ENCODE measurements at places on chromosomes 16 and 17. TPM values are rescaled to one million over a fixed set of nuclear protein-coding genes. Genes with fewer than 3 reads are reported as not detected.
A peak's percentile ranks its signal among the peaks of the same experiment; 100 is the strongest.

- peaks cover 4% of the 10 kb centered on the region for H3K27me3 ChIP-seq
- no peaks in the 10 kb centered on the region for H3K4me1 ChIP-seq
- H3K36me3 ChIP-seq = no peaks in the 10 kb centered on the region
- no peak for DNase-seq
Observed at GRCh38 chr17:71828182-71828596, 292.6 kb upstream of the SOX9 start.

DNA sequence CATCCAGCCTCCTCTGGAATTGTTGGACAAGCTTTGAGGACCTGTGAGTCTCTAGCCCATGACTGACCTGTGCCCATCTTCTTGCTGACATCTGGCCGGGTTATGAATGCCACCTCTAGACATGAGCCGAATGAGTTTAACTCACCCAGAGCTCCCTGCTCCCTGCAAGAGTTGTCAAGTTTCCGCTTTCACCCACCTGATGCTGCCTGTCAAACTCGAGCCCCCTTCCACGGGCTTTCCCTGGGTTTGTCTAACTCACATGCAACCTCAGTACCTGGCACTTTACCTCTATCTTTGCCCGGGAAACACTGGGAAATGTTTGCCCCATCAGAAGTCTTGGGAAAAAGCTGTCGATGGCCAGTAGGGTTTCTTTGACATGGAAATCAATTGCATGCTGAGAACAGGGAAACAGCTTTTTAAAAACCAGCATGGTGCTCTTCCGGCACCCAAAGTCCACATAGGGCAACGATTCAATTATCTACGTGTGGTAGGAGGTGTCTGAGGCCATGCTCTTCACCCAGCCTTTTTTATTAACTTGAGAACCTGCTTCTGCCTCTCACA is 33.8 kb upstream of the DNAH17 start:
- DNase-seq = no peak
- no peak overlapping the region for H3K4me3 ChIP-seq
- no peaks in the 10 kb centered on the region for H3K4me1 ChIP-seq
- H3K36me3 ChIP-seq = no peaks in the 10 kb centered on the region
- no peak overlapping the region for H3K27ac ChIP-seq

DNA sequence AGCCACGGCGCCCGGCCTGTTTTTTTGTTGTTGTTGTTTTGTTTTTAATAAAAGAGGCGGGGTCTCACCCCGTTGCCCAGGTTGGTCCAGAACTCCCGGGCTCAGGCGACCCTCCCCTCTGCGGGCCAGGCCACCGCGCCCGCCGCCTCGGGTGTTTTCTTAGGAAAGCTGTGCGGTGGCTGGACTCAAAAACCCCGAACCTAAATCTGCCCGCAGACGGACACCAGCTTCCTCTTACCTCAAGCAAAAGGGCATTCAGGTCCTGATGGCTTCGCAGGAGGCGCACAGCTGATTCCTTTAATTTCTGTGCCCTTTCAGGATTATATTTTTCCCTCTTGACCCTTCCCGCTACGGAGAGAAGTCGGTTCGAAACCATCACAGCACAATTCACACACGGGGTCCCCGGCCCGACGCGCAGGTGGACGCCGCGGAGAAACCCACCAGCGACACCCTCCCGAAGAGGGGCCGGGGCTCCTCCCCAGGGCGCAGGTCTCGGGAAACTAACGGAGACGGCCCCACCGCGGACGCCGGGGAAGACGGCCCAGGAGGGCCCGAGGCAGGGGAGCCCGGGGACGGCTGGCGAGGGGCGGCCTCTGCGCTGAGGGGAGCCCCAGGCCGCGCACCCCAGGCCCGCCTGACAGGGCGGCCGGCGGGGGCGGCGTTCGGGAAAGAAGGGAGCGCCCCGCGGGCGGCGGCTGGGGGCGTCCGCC is 653 bp downstream of the FANCA start:
- H3K4me3 ChIP-seq = peak overlapping the region; percentile 88
- H3K4me1 ChIP-seq = peaks cover 32% of the 10 kb centered on the region
- H3K27me3 ChIP-seq = no peaks in the 10 kb centered on the region
- peak overlapping the region; percentile 61 for H3K27ac ChIP-seq
- DNase-seq = peak; percentile 28
- peaks cover 20% of the 10 kb centered on the region for H3K36me3 ChIP-seq

DNA sequence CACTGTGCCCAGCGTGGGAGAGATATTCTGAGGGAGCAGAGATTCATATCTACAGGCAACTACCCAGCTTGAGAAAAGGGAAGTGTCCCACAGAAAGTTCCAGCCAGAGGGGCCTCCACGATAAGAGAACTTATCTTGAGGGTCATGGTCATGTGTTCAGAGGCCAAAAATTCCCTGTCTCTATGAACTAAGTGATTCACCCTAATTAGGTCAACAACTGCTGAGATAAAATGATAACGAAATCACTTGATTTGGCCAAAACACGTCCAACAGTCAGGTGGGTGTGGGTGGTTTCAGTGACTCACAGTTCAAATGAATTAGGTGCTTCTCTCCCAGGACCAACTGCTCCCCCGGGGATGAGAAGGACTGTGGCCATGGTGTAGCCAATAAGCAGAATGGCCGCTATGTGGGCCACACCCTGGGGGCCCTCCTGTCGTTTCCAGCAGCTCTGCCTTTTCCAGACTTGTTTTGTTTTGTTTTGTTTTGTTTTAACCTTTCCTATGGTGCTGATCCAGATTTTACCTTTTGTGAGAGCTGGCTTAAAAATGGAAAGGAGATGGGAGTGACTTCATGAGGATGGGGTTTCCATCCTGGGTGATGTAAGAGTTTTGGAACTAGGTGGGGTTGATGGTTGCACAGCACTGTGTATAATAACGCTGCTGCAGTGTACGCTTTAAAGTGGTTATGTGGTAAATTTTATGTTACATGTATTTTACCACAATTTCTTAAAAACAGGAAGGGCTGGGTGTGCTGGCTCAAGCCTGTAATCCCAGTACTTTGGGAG is 8.7 kb downstream of the DNAI2 start:
- peaks cover 42% of the 10 kb centered on the region for H3K4me1 ChIP-seq
- peak; percentile 88 for DNase-seq
- no peaks in the 10 kb centered on the region for H3K27me3 ChIP-seq
- H3K36me3 ChIP-seq = no peaks in the 10 kb centered on the region

GRCh38 chr17:42969001-42969581 is 4.8 kb upstream of the AARSD1 start:
- peaks cover 5% of the 10 kb centered on the region for H3K4me1 ChIP-seq
- no peaks in the 10 kb centered on the region for H3K27me3 ChIP-seq
- H3K36me3 ChIP-seq = peaks cover 5% of the 10 kb centered on the region
- H3K27ac ChIP-seq = no peak overlapping the region
- no peak for DNase-seq

GRCh38 chr17:80585890-80586845 is 41.5 kb downstream of the RPTOR start:
- peak overlapping the region; percentile 67 for H3K27ac ChIP-seq
- DNase-seq = no peak
- H3K4me1 ChIP-seq = peaks cover 51% of the 10 kb centered on the region
- H3K27me3 ChIP-seq = no peaks in the 10 kb centered on the region
- peaks cover 5% of the 10 kb centered on the region for H3K36me3 ChIP-seq

GRCh38 chr17:20779521-20779920 is 200.0 kb downstream of the CDRT15L2 start:
- no peaks in the 10 kb centered on the region for H3K4me1 ChIP-seq
- H3K27ac ChIP-seq = no peak overlapping the region
- H3K4me3 ChIP-seq = no peak overlapping the region
- H3K27me3 ChIP-seq = peaks cover 8% of the 10 kb centered on the region

- no peak overlapping the region for H3K4me3 ChIP-seq
- H3K36me3 ChIP-seq = no peaks in the 10 kb centered on the region
- no peaks in the 10 kb centered on the region for H3K4me1 ChIP-seq
- no peak for DNase-seq
Observed at GRCh38 chr17:79907217-79907715, 68.0 kb upstream of the CBX4 start.

GRCh38 chr16:89575247-89576152 is at the start of gene CPNE7:
CPNE7 (plus strand) TSS chr16:89575758; CDS start chr16:89575898, 140 bp downstream.
- DNase-seq = no peak
- H3K36me3 ChIP-seq = peaks cover 2% of the 10 kb centered on the region
- H3K4me1 ChIP-seq = peaks cover 8% of the 10 kb centered on the region

DNA sequence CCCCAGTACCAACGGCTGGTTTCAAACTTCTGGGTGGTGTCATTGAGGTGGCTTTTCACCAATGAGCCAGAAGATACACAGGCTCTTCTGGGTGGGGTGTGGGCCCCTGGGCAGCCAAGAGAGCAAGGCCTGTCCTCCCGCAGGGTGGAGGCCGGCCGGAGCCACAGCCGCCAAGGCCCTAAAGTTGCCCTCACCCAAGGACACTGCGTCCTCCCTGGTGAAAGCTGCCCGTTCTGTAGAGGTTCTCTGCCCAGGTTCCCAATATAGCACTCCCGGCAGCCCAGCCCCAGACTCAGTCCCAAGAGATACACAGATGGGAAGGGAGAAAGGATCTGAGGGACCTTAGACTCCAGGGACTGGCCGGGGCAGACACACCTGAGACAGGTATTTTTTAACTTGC is 10.7 kb upstream of the CACNG1 start:
- no peaks in the 10 kb centered on the region for H3K27me3 ChIP-seq
- no peak overlapping the region for H3K27ac ChIP-seq
- H3K4me3 ChIP-seq = no peak overlapping the region
- H3K36me3 ChIP-seq = no peaks in the 10 kb centered on the region
- H3K4me1 ChIP-seq = peaks cover 12% of the 10 kb centered on the region

DNA sequence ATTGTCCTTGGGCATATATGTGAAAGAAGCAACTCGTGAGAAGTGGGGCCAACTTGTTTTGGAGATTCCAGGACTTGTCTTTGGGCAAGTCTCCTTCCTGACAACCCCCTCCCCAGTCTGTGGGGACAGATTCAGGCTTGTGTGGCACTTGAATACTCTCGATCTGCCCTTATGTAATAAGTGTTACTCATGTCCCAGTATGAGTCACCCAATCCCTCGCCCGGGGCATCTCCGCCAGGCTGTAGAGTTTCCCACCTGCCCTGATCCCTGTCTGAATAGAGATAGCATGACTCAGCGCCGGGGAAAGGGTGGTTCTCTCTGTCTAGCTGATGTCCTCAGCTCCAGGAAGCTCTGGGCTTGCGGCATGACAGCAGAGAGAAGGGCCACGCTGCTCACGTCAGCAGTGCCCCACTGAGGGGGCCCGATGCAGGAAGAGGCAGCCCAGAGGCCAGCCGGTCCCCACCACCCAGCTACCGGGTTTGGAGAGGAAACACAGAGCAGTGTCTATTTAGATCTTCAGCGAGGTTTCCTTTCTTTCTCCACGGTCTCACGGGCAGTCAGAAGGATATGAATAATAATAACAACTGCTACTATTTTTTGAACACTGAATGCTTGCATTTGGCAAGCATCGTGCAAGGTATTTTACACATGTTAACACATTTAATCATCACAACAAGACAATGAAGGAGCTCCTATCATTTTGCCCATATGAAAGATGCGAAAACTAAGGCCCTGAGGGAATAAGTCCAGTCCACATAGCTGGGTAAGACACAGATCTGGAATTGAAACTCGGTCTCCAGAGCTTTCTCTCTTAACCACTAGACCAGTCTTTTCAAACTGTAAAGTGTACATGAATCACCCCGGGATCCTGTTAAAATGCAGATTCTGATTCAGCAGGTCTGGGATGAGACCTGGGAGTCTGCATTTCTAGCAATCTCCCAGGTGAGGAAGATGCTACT is 426.7 kb upstream of the MAF start:
- peaks cover 11% of the 10 kb centered on the region for H3K4me1 ChIP-seq
- H3K36me3 ChIP-seq = no peaks in the 10 kb centered on the region
- peak overlapping the region; percentile 46 for H3K4me3 ChIP-seq
- H3K27ac ChIP-seq = peak overlapping the region; percentile 29
- peak; percentile 82 for DNase-seq
- peaks cover 2% of the 10 kb centered on the region for H3K27me3 ChIP-seq

- DNase-seq = no peak
- H3K36me3 ChIP-seq = peaks cover 7% of the 10 kb centered on the region
- no peak overlapping the region for H3K4me3 ChIP-seq
- no peaks in the 10 kb centered on the region for H3K4me1 ChIP-seq
- H3K27ac ChIP-seq = no peak overlapping the region
- H3K27me3 ChIP-seq = no peaks in the 10 kb centered on the region
Observed at GRCh38 chr17:40017422-40018080, 2.3 kb downstream of the CSF3 start.

The HSPB9 gene
- not detected for total RNA-seq

The TOX3 gene
- total RNA-seq = not detected

The ATP2A1 gene
- 2.5 TPM for total RNA-seq

The HOXB5 gene
- total RNA-seq = not detected

The KRTAP2-1 gene
- not detected for total RNA-seq

The OR1A1 gene
- not detected for total RNA-seq

The TBC1D3D gene
- 1.1 TPM for total RNA-seq

The MEIOB gene
- total RNA-seq = 0.40 TPM

Measured in activated CD8-positive, alpha-beta T cell treated with anti-CD3 and anti-CD28 coated beads for 36 hours (primary cell).